GM12891 (cell line): ENCODE measurements at places on chromosomes 1 and 21.

GRCh38 chr1:109255097-109255651, 5.8 kb downstream of the CELSR2 start:
- no peak for DNase-seq

DNA sequence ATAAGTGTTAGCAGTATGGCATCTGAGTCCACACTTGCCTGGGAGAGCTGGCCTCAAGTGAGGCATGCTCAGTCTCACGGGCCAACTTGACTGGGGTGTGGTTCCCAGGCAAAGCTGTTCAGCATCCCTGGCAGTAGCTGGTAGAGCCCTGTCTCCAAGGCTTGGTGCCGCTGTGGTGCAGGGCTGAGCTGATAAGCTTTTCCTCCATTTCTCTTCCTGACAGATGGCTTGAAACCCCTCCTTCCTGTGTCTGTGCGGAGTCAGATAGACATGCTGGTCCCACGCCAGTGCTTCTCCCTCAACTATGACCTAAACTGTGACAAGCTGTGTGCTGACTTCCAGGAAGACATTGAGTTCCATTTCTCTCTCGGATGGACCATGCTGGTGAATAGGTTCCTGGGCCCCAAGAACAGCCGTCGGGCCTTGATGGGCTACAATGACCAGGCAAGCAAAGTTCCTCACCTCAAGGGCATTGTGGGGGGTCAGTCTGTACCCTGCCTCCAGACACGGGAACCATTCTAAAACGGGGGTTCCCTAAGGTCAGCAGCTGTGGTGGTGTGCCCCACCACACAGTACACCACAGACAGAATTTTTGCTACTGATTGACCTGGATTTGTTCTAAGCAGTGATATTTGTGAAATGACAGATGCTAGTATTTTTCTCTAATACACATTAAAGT, 13.7 kb upstream of the MIIP start:
- no peak for DNase-seq

DNA sequence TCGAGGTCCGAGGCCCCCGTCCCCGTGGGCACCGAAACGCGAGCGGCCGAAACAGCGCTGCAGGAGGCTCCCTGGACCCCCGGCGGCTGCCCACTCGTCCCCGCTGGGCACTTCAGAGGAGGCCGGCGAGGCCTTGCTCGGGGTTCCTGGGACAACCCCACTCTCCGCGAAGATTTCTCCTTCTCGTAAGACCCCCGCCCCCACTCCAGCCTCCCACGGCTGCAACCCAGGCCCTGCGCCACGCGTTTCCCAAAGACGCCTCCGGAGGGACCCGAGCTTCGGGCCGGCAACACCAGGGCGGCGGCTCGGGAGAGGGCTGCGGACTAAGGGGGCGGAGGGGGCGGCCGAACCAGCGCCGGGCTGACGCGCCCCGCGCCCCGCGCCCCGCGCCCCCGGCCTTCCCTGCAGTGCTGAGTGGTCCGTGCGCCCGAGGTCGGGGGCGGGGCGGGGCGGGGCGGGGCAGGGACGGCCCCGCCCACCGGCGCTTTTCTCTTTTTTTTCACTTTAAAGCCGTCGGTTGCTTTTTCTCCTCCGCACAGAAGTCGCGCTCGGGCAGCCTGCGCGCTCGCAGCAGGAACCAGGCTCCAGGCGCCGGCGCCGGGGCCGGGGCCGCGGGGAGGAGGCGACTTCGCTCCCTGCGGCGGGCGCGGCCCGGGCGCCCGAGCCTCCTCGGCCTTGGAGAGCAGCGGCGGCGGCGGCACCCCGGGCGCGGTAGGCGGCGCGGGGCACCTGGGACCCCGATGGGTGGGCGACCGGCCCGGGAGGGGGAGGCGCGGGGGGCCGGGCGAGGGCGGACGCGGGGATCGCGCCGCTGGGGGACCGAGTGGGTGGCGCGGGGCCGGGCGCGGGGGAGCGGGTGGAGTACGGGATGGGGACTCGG, at the start of gene SPSB1:
SPSB1 (plus strand) TSS at position 534 of the 880 bp plus-strand sequence. CDS start 62,998 bp downstream, outside the sequence.
- no peak for DNase-seq

GRCh38 chr1:82391712-82392111, 591.0 kb downstream of the ADGRL2 start:
- DNase-seq, result no peak

DNA sequence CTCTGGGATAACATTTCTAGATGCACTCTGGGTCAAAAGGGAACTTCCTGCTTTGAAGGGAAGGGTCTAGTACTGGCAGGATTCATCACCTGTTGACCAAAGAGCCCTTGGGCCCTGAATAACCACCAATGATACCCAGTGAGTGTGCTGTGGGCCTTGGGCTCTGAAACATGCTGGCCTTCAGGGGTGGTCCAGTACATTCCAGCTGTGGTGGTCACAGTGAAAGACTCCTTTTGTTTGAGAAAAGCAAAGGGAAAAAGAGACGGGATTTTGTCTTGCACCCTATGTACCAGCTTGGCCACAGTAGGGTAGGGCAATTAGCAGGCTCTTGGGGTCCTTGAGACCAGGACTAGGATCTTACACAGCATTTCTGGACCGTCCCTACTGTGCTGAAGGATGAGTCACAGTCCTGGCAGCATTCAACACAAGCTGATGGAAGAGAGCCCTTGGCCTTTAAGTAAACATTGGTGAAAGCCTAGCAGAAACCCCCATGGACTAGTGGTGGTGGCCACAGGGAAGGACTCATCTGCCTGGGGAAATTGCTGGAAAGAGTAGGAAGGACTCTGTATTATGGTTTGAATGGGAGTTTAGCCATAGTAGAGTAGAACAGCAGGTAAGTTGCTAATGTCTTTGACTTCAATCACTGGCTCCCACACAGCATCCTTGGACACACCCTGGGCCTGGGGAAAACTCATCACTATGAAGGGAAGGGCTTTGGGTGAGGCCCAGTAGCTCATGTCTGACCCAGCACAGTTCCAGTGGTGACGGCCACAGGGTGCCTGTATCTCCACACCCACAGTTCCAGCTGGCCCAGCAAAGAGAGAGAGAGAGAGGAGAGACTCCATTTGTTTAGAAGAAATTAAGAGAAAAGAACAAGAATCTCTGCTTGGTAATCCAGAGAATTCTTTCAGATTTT, 87.5 kb downstream of the COL24A1 start:
- DNase-seq, result no peak

DNA sequence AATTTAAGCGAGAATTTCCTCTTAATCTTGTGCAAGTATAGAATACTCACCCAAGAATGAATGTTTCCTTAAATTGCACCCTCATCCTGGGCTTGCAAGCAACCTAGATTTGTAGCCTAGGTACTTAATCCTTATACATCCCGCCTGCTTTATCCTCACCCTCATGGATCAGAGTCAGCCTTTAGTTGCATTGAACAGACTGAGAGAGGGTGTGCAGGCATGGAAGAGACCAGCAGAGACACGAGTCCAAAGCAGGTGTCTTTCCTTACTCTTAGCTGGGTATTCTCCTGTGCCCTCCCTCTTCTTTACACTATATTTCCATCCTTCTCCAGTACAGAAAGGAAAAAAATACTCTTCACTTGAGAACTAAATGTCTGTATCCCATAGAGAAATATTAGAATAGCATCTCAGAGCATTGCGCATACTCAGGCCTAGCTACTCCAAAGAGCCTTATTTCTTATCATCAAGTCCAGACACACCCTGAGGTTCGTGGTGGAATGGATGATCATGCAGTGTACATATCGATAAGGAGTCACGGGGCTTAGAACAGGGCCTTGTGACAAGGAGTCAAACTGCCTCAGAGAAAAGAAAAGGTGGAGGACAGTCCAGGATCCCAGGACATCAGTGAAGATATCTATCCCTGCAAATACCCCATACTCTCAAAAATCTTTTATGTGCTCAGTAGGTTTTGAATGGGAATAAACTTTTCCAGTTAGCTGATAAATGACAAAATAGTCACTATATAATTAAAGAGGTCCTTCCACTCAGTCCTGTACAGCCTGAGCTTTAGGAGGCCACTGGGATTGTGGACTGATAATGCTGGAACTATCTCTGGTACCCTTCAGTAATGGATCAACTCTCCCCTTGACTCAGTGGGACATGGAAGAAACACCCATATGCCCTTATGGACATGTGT, 297.9 kb downstream of the GRIK1 start:
- DNase-seq, result no peak

DNA sequence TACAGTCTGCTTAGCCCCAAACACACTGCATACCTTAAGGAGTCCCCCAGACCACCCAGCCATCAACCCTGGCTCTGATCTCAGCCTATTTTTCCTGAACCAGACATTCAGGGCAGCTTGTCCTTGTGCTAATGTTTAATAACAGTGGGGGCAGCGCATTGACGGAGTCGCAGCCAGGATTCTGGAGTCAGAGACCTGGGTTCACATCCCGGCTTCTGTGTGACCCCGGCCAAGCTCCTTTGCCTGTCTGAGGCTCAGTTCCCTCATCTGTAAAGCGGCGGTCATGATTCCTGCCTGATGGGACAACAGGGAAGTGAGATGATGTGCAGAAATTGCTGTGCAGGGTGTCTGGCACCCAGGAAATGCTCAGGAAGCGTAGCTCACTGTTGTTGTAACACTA, 63.1 kb downstream of the MATN1 start:
- DNase-seq, result no peak

GRCh38 chr21:45531393-45532215, 10.6 kb downstream of the SLC19A1 start:
- no peak for DNase-seq

DNA sequence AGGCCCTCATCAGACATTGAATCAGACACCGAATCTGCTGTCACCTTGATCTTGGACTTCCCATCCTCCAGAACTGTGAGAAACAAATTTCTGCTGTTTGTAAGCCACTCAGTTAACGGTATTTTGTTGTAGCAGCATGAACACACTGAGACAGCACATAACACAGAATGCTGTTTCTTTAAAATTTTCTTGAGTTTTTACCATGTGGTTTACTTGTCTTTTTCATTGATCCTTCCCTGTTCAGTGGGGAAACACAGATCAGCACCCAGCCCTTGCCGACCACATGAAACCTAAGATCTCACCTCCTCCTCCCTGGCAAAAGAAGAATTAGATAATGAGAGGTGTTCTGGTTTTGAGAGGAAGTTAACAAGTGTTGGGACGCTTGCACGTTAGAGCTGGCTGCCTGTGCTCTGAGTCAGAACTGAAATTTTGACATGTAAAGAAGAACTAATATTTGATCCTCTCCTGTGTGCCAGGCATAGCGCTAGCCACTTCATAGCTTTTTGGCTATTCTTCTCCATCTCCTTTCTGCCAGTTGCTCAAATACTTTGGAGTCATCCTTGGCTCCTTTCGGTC, 179.6 kb downstream of the DHRS3 start:
- DNase-seq, result peak; percentile 9

- DNase-seq, result no peak
Observed at GRCh38 chr21:33893917-33894316, 21.7 kb downstream of the ATP5PO start.

GRCh38 chr1:61160526-61160925, 78.2 kb downstream of the NFIA start:
- DNase-seq, result no peak

DNA sequence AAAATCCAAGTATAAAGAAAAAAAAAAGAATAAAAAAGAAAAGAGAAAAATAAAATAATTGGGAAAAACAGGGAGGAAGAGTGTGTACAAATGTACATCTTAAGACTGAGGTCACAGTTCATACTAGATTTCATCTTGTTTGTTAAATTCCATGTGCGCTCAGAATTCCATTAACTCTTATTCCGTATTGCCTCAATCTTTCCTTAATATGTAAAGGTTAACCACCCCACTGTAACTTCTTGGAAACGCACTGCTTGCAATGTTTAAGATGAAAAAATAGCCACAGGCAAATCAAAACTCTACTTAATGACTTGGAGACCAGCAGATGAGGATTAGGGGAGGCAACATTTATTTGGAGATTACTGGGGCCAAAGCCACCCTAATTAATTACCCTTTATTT, 23.9 kb upstream of the KCNE1 start:
- no peak for DNase-seq

DNA sequence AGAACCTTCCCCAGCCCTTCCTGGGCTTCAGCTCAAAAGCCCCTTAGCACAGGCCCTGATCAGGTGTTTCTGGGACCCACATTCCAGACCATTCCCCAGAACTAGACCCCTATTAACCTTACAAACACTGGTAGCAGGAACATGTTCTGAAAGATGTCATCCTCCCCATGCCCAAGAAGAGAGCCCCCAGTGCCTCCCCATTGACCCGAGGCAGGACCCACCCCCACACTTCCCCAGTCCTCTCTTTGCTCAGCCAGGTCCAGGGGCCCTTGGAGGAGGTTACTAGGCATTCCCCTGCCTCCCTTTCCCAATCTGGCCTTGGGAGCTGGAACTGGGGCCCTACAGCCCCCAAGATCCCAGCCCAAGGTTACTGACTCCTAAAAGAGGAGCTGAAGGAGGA, 38.9 kb upstream of the HMGB4 start:
- DNase-seq, result no peak

GRCh38 chr1:39317910-39318633, 113.6 kb downstream of the MACF1 start:
- DNase-seq, result no peak

- DNase-seq, result no peak
Observed at GRCh38 chr1:8078176-8078671, 52.1 kb upstream of the ERRFI1 start.

DNA sequence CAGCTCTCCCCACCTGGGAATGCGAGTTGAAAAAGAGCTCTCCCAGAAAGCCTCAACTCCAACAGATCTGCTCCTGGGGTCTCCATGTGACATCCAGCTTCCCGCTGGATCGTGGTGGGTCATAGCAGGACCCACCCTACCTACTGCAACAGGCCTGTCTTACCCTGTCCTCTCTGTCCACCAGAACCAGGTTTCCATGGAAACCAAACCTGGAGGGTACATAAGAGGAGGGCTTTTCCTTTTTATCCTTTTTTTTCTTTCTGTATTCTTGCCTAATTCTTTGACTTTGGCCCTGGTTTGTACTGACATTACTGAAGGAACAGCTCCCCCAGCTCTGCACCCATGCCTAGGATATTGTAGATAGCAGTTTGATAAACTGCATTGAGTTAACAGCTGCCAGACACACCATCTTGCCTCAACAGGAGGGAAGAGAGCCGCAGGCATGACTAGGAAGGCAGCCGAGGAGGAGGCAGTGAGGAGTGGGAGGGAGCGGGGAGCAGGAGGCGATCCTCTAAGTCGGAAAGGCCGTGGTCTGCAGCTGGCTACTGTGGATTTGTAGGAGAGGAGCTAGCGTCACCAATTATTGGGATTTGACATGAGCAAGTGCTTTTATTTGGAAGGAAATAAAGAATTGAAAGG, 9.7 kb upstream of the FMOD start:
- no peak for DNase-seq

GRCh38 chr1:109167001-109167506, 46.7 kb upstream of the SARS1 start:
- DNase-seq, result no peak

GRCh38 chr1:78070758-78071157, 25.0 kb downstream of the GIPC2 start:
- no peak for DNase-seq
